ENCODE measurements at places on chromosomes 6 and 20. TPM values are rescaled to one million over a fixed set of nuclear protein-coding genes. Genes with fewer than 3 reads are reported as not detected.

The CDH26 gene
- not detected for total RNA-seq

The SYNGAP1 gene
- 2.5 TPM for total RNA-seq

The PPP1R3D gene
- total RNA-seq = 3.4 TPM

The C20orf144 gene
- not detected for total RNA-seq

The MLN gene
- total RNA-seq = not detected

The TCP1 gene
- 430 TPM for total RNA-seq

The RSPO4 gene
- not detected for total RNA-seq

The CDH4 gene
- total RNA-seq = 5.5 TPM

The GHRH gene
- not detected for total RNA-seq

The MUCL3 gene
- total RNA-seq = 0.43 TPM

The LRRC73 gene
- total RNA-seq = 1.2 TPM

The PTK7 gene
- total RNA-seq = 84.6 TPM

The CDH22 gene
- total RNA-seq = not detected

The LGSN gene
- not detected for total RNA-seq

The CRYBG1 gene
- total RNA-seq = 45.2 TPM

The PRICKLE4 gene
- not detected for total RNA-seq

The MPC1 gene
- total RNA-seq = 44.2 TPM

The VGLL2 gene
- not detected for total RNA-seq

The PAK5 gene
- total RNA-seq = not detected

The PFDN4 gene
- 341 TPM for total RNA-seq

The CALHM5 gene
- 3.8 TPM for total RNA-seq

The ERGIC3 gene
- total RNA-seq = 258 TPM

The GFOD1 gene
- 3.3 TPM for total RNA-seq

The PPP1R14C gene
- 0.60 TPM for total RNA-seq

The CLIC5 gene
- total RNA-seq = not detected

The PABPC1L gene
- 6.0 TPM for total RNA-seq

The SMPDL3A gene
- 6.3 TPM for total RNA-seq

The CD83 gene
- total RNA-seq = 5.3 TPM

The CCM2L gene
- not detected for total RNA-seq

The CST2 gene
- total RNA-seq = not detected

The KHDC3L gene
- not detected for total RNA-seq

The BTNL2 gene
- total RNA-seq = not detected

The ETV7 gene
- total RNA-seq = 0.24 TPM

The SYCP2 gene
- total RNA-seq = 0.26 TPM

The OTOR gene
- total RNA-seq = not detected

The KCNQ2 gene
- total RNA-seq = 0.31 TPM

The ZC2HC1B gene
- not detected for total RNA-seq

The IL17F gene
- not detected for total RNA-seq

The C4A gene
- total RNA-seq = 1.6 TPM

The GSTA3 gene
- total RNA-seq = not detected

The OVOL2 gene
- total RNA-seq = not detected

The KCNK15 gene
- not detected for total RNA-seq

The HCRTR2 gene
- not detected for total RNA-seq
